ENCODE measurements at places on chromosomes 11 and 22.

DNA sequence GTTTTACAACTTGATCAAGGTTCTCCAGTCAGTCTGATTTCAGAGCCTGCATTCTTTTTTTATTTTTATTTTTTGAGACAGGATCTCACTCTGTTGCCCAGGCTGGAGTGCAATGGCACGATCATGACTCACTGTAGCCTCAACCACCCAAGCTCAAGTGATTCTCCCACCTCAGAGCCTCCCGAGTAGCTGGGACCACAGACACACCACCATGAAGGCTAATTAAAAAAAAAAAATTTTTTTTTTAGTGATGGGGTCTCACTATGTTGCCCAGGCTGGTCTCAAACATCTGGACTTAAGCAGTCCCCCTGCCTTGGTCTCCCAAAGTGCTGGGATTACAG, 117.2 kb upstream of the NAV2 start:
- no peak for DNase-seq

- no peak for DNase-seq
Measured at GRCh38 chr11:123800036-123800435, 6.1 kb downstream of the OR6M1 start.

- DNase-seq, result no peak
Measured at GRCh38 chr11:65085446-65085845, 1.4 kb downstream of the ZFPL1 start.

GRCh38 chr11:133531971-133532651, at the start of gene OPCML:
Gene OPCML (minus strand): TSS chr11:133532501.
- DNase-seq, result no peak

DNA sequence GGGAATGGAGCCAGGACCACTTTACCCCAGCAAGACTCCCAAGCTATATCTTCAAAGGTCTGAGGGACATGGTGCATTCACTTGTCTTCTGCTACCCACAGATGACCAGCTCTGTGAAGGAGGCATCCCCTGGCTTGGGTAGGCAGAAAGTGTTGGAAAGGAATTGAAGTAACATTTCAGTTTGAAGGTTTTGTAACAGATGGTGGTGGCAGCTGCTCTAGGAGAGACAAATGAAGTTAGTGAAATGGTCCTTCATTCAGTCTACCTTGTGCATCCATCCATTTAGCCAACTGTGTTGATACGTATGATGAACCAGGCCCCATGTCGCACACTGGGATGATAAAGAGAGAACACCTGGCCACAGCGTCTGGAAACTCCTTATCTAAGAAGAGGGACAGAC, 140.5 kb downstream of the COMMD9 start:
- DNase-seq, result no peak

- no peak for DNase-seq
Measured at GRCh38 chr11:105324156-105324555, 184.6 kb upstream of the CARD18 start.

- DNase-seq, result no peak
Measured at GRCh38 chr11:129528296-129528695, 152.6 kb downstream of the BARX2 start.

- no peak for DNase-seq
Measured at GRCh38 chr11:76872959-76873827, 12.5 kb downstream of the ACER3 start.

- peak; percentile 66 for DNase-seq
Measured at GRCh38 chr22:39598017-39598965, 27.7 kb downstream of the CACNA1I start.

GRCh38 chr11:71200761-71201160, 51.6 kb downstream of the SHANK2 start:
- DNase-seq, result no peak

Data from activated T-cell treated with anti-CD3 and anti-CD28 coated beads for 24 hours (primary cell).